ENCODE measurements at places on chromosomes 12 and 14.

GRCh38 chr14:88106377-88106776 is 101.4 kb downstream of the GPR65 start:
- no peak for DNase-seq

- no peak for DNase-seq
Observed at GRCh38 chr12:96493106-96493505, 3.7 kb downstream of the CFAP54 start.

- DNase-seq = peak; percentile 11
Observed at GRCh38 chr14:23443411-23443812, 8.0 kb upstream of the MYH7 start.

GRCh38 chr14:94768521-94769390 is 1.2 kb downstream of the GSC start:
- peak; percentile 36 for DNase-seq

GRCh38 chr14:26820572-26820971 is 222.7 kb upstream of the NOVA1 start:
- DNase-seq = no peak
